Heart left ventricle (tissue), 16 donors: ENCODE measurements at places on chromosomes 16 and 17.

DNA sequence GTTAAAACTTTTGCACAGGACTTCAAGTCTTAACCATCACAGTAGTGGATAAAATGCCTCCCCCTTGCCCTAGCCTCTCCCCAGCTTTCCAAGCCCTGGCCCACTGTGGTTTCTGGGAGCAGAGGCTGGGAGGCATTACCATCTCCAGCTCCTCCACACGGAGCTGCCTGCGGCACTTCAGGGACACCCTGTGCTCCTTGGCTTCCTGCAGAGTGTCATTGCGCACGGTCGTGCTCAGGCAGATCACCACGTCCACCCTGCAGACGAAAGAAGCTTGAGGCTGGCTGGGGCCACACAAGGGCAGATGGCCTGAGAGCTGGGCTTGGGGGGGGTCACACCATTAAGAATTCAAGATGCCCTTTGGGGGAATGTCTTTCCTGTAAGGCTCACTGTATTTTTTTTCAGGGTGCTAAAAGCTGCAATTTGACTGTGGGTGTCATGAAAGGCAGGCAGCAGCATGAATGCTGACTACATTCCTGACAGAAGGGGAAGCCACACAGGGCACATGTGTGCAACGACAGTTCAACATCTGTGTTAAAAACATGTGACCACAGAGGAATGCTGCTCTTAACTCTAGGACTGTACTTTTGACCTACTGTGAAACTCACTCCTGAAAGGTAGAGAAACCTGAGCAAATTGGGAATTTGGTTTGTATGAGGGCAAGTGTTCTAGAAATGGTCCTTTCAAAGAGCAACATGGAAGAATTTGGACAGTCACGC lies 47.7 kb upstream of the CLEC18B start:
- no peaks in the 10 kb centered on the region for H3K27me3 ChIP-seq
- H3K4me3 ChIP-seq = no peak overlapping the region
- no peak overlapping the region for H3K27ac ChIP-seq
- no peak for DNase-seq

DNA sequence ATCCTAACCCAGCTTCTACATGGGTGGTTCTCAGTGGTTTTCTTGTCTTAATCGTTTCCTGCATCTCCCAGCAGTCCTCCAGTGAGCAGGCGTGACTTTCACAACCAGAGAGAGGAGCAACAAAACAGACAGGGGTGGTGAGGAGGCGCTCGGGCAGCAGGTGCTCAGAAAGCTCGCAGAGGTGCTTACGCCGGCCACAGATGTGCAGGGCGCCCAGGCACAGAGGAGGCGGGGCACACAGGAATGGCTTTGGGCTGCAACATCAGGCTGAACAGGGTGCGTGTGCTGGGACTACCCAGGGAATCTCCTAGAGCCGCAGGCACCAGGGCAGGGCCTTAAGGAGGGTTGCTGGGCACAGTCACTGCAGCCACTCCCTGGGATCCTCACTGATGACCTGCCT lies 32.6 kb downstream of the KLHDC4 start:
- no peaks in the 10 kb centered on the region for H3K27me3 ChIP-seq
- no peak overlapping the region for H3K27ac ChIP-seq
- peaks cover 55% of the 10 kb centered on the region for H3K36me3 ChIP-seq
- H3K4me1 ChIP-seq = no peaks in the 10 kb centered on the region
- no peak for DNase-seq

DNA sequence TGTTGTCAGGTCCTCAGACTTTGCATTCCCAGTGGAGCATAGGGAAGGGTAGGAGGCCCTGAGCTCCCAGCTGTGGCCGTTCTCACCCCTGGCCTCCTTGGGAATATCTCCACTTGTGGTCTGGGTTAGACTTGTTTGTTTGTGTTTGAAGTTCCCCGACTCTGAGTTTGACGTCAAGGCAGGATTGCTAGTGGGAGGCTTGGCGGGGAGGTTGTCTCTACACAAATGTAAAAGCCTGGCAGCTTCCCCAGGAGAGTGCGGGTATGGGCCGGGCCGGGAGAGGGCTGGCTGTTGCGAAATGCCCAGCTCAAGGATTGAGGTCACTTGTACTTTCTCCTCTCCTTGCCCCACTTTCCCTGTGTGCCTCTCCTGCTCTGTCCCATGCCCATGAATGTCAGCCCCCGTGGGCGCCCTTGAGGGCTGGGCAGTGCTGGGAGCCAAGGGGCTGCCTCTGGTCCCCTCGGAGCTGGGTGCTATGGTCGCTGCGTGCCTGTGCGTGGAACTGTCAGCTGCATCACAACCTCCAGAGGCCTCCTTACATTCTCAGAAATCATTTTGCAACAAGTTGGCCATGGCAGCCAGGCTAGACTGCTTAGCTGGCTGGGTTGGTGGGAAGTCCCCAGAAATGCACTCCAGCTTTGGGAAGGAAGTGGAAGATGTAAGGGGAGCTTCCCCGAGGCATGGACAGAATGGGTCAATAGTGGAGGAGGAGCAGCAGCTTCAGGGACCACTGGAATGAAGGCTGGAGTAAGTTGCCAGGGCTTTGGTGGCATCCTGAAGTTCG lies 84.3 kb downstream of the KSR1 start:
- no peak overlapping the region for H3K4me3 ChIP-seq
- no peaks in the 10 kb centered on the region for H3K4me1 ChIP-seq
- DNase-seq = peak; percentile 67
- H3K27me3 ChIP-seq = no peaks in the 10 kb centered on the region
- no peak overlapping the region for H3K27ac ChIP-seq

- peaks cover 44% of the 10 kb centered on the region for H3K4me1 ChIP-seq
- no peak overlapping the region for H3K4me3 ChIP-seq
- no peak for DNase-seq
- H3K27me3 ChIP-seq = no peaks in the 10 kb centered on the region
These were observed 14.0 kb upstream of the TMEM94 start for GRCh38 chr17:75442168-75443103.

DNA sequence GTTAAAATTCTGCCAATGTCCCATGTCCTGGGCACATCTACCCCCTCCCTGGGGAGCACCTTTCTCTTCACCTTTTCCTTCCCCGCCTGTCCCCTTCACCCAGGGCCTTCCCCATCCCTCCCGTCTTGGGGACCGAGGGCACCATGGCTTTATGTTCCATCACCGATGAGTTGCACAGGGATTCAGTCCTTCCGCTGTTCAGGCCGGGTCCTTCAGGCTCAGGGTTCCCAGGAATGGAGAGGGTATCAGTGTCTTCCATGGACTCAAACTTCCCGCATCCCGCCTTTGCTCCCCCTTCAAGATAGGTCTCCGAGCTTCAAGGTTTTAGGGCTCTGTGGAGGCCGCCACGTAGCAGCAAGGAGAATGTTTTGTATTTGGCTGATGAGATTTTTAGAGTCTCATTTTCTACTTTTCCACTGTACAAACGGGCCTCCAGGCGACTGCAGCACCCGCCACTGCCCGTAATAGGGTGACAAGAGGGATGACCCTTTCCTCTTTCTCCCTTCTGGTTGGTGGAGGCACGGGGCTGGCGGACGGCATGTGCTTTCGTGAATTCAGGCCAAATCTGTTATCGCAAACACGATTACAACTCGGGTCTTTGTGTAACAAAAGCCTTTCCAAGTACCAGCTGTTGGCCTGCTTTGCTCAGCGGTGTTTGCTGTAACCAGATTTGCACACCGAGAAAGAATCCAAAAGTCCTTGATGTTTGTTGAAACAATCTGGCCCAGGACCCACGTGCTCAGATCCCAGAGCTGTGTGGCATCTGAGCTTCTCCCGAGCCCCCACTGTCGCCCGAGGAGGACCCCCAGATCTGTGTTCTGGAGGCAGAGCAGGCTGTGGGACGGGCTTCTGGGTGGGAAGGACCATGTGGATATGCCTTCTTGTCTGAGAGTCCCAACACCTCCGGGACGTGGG lies 236.3 kb downstream of the SEC14L1 start:
- no peaks in the 10 kb centered on the region for H3K27me3 ChIP-seq
- peak overlapping the region; percentile 93 for H3K27ac ChIP-seq
- DNase-seq = no peak
- H3K4me1 ChIP-seq = peaks cover 82% of the 10 kb centered on the region
- no peaks in the 10 kb centered on the region for H3K36me3 ChIP-seq
